Activated CD4-positive, alpha-beta T cell treated with anti-CD3 and anti-CD28 coated beads, Interleukin-2, amount 10 ng/mL, durations not matched to agents 7 days and 5 days (primary cell): ENCODE measurements at places on chromosomes 1 and 21.
A peak's percentile ranks its signal among the peaks of the same experiment; 100 is the strongest.

- peak; percentile 54 for DNase-seq
Observed at GRCh38 chr1:41683681-41684500, 199.4 kb upstream of the EDN2 start.

DNA sequence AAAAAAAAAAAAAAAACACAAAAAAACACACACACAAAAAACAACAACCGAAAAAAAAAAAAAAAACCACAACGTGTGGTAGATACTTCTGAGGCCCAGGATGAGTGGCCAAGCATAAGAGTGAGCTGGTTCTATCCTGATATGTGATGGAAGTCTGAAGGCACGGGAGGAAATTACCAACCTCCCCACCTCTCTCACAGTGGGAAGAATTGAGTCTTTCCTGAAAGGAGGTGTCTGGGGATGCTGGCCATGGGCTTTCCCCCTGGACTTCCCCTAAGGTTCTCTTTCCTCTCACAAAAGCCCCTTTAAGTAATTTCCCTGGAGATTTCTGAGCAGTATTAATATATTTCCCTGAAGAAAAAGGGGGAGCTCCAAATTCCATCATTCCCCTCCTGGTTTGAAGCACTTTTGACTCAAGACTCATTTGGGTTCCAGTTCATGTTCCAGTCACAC is 5.2 kb downstream of the TMCC2 start:
- DNase-seq: no peak

DNA sequence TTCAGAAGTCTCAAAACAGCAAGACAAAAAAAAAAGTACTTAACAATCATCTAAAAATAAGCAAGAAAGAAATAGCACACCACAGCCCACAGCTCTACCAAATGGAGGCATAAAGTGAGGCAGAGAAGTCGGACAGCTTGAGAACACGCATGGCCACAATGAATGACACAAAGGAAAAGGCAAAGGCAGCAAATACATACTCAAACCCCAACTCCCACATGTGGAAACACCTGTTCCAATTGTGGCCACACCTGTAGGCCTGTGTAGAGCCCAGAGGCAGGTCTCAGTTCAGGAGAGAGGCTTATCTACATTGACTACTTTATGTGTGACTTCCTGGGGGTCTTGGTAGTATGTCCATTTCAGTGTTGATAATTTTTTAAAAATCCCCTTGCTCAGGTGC is 543.5 kb downstream of the LMO4 start:
- DNase-seq: no peak

DNA sequence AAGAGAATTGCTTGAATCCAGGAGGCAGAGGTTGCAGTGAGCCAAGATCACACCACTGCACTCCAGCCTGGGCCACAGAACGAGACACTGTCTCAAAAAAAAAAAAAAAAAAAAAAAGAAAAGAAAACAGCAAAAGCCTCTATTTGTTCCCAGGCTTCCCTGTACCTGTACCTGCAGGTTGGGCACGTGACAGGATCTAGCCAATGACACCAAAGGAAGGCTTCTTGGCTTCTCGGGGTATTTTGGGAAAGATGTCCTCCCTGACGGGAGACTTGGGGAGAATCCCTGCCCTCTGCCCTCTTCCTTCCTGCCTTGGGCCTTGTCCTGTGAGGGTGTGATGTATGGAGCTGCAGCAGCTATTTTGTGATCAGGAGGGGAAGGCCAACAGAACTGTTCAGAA is 22.8 kb downstream of the TMCO4 start:
- DNase-seq: no peak

- DNase-seq: no peak
Observed at GRCh38 chr1:73824065-73824464, 373.9 kb downstream of the LRRIQ3 start.

- DNase-seq: no peak
Observed at GRCh38 chr1:6188466-6188865, 8.3 kb upstream of the CHD5 start.

GRCh38 chr1:36572142-36572715 is 89.5 kb upstream of the CSF3R start:
- no peak for DNase-seq

GRCh38 chr1:3194760-3195479 is 125.9 kb downstream of the PRDM16 start:
- no peak for DNase-seq

DNA sequence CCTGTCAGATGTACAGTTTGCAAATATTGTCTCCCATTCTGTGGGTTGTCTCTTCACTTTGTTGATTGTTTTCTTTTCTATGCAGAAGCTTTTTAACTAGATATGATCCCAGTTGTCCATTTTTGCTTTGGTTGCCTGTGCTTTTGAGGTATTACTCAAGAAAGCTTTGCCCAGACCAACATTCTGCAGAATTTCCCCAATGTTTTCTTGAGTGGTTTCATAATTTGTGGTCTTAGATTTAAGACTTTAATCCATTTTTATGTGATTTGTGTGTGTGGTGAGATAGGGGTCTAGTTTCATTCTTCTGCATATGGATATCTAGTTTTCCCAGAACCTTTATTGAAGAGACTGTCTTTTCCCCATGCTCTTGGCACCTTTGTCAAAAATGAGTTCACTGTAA is 116.9 kb downstream of the DUSP10 start:
- no peak for DNase-seq

- no peak for DNase-seq
Observed at GRCh38 chr21:36229181-36229580, 72.6 kb downstream of the DOP1B start.

DNA sequence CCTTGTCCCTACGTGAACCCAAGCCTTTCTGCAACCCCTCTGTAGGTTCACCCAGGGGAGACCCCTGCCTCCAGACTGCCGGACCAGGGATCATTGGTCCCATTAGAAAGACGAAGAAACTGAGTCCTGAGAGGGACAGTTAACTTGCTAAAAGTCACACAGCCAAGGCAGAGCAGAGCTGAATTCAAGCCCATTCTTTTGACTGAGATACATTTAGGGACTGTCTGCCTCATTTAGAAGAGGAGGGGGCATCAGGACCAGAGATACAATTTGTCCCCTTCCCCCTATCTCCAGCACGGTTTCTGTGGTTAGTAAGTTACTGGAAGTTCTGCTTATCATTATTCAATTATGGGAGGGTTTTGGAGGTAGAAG is 19.1 kb downstream of the KCNQ4 start:
- no peak for DNase-seq

- no peak for DNase-seq
Observed at GRCh38 chr1:166570954-166571353, 268.3 kb upstream of the POGK start.

- no peak for DNase-seq
Observed at GRCh38 chr1:4755864-4756504, 101.6 kb downstream of the AJAP1 start.

DNA sequence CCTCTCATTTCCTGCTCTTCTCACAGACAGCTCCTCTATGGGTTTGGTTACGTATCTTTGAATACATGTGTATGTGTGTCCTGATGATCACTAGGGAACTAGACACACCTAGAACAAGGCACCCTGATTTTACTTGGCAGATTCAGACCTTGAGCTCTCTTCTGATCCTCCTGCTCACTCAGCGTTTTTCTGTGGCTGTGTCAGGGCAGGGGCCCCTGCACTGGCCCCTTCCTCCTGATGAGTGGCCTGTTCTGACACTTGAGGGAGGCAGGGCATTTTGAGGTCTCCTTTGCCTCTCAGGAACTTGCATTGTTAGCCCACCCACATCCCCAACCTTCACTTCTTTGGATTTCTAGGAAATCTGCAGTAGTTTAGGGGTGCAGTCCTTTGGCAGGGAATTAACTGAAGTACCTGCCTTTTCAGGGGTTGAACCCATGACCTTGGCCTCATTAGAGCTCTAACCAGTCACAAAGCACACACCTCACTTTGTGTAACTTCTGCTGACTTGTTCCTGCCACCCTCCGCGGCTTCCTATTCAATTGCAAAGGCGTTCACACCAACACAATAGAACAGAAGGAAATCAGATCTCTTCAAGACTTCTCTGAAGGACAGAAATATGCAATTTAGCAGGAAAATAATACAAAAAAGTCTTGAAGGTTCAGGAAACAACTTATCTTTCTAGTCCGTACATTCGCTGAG is 8.8 kb downstream of the SMYD2 start:
- DNase-seq: no peak

- DNase-seq: no peak
Observed at GRCh38 chr1:21955501-21956281, 18.6 kb upstream of the HSPG2 start.

GRCh38 chr1:169217636-169218035 is 111.1 kb downstream of the ATP1B1 start:
- no peak for DNase-seq

GRCh38 chr1:220918285-220918951 is 39.2 kb downstream of the HLX start:
- DNase-seq: no peak

- no peak for DNase-seq
Observed at GRCh38 chr1:95119273-95119672, 2.1 kb downstream of the TLCD4 start.

- no peak for DNase-seq
Observed at GRCh38 chr1:56494306-56494705, 85.1 kb downstream of the PLPP3 start.

DNA sequence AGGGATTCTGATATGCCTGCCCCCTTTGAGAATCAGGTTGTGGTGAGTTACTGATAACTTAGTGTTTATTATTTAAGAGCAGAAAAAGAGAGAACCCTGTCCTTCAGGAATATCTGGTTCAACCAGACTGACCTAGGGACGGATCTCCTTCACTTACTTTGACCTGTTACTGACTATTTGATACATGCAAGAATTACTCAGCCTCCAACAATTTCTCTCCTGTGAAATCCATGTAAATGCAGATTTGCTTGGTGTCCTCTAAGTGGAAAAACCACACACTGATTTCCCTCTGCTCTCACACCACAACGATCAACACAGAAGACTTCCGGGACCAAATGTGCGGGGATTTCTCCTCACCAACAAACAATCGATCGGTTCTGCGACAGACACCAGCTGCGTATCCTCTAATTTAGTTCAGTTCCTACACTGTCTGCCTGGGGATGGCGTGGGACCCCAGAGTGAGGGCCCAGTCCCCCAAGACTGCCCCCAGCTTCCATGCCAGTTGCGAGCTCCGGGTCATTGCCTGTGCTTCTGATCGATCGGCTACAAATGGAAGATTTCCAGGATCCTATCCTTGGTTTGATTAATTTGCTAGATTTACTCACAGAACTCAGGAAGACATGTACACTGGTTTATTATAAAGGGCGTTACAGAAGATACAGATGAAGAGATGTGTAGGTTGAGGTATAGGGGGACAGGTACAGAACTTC is 51.7 kb downstream of the BACE2 start:
- DNase-seq: no peak

DNA sequence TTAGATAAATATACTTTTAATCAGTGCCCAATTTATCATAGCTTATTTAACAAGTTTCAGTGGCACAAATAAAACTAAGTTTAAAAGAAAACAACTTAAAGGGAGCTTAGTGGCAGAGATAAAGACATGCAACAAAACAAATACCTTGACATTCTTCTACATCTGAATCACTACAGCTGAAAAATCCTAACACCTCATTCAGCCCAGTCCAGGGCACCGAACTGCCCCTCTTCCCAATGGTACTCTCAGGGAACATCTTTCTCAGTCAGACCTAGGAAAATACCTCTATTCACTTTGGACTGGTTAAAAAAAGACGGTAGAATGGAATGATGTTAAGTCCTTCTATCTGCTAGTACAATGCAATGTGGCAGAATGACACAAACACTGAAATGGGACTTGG is 8.3 kb downstream of the OTUD7B start:
- DNase-seq: no peak

DNA sequence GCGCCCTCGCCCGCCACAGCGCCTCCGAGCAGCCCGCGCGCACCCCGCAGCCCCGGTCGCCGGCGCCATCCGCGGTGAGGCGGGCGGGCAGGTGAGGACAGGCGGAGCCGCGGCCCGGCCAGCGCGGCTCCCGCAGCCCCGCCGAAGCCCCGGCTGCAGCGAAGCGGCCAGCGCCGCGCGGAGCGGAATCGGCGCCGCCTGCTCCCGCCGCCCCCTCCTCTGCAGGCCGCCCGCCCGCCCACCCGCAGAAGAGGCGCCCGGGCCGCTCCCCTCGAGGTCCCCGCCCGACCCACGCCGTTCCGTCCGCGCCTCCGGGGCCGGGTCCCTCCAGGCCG is 1.3 kb downstream of the PRDM16 start:
- no peak for DNase-seq

DNA sequence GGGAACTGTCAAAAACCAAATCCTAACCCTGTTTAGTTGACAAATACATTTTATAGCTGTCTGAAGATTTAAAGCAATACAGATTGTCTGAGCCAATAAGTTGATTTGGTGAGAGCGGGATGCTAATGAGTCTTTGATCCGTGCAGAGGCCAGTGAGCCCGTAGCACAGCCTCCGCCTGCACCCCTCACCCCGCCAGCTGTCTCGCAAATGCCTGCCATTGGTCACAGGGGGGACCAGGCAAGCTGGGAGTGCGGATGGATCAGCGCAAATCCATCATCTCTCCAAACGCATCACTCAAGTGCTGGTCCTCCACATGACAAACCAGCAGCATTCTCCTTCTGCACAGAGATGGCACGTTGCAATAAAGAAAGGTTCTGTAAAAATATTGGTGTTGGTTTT is 51.0 kb downstream of the ZBTB18 start:
- no peak for DNase-seq

DNA sequence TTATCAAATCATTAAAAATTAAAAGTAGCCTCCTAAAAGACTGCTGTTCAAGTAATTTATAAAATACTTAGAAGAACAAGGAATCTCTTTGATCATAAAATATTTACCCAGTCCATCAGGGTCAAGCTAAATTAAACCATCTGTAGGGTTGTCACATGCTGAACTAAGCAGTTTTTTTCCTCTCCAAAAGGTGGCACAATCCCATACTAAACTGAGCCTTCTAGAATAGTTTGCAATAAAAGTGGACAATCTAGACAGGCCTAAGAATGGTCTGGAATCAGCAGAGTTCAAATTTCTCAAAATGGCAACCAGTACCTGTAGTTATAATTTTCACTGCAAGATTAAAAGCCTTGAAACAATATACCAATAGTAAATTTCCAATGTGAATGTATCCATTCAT is 194.8 kb downstream of the EIF4G3 start:
- no peak for DNase-seq

DNA sequence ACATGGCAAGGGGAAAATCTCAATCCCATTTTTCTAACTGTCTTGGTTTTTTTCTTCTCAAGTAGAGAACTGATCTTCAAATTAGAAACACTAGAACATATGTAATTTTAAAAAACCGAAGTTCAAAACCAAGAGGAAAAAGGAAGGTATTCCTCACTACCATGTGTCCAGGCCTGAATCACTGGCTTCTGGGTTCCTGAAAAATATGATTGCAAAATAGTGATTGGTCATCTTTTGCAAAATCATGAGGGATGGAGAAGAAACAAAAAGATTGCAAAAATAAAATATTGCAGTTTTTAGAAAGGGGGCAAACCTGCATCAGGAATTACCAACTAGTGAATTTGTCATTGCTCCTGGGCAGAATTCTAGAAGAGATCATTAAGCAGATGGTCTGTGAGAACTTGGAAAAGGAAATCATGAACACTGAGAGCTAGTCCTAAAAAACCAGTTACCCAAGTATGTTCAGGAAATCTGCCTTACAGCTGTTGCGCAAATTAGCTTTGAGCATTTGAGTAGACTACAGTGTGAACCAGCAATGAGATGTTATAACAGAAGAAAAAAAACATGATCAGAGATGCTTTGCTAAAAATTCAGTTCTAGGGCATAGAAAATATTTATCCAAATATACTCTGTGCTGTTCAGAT is 49.4 kb downstream of the SPATA46 start:
- no peak for DNase-seq
